ENCODE measurements at places on chromosomes 3 and 15.

DNA sequence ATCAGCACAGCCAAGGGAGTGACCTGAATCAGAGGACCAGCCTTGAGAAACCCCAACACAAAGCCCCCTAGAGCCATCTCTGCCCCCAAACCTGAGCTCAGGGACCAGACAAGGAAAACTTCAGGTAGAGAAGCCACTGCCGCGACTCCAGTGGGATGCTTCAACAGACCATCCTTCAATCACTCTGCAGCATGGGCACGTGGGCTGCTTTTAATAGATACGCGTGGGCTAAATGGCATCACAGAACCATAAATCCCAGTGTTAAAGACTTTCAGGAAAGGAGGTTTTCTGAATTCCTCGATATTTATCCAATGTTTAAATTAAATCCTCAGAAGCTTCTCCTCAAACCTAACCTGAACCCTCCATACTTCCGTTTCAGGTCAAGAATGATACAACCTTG is 30.6 kb downstream of the SH3BP5 start:
- DNase-seq, result no peak

- DNase-seq, result no peak
Measured at GRCh38 chr3:194384156-194384555, 14.6 kb upstream of the LRRC15 start.

GRCh38 chr3:185330238-185330637 is 32.7 kb upstream of the MAP3K13 start:
- DNase-seq, result no peak

GRCh38 chr3:111392894-111393398 is 149.1 kb upstream of the CD96 start:
- DNase-seq, result no peak

DNA sequence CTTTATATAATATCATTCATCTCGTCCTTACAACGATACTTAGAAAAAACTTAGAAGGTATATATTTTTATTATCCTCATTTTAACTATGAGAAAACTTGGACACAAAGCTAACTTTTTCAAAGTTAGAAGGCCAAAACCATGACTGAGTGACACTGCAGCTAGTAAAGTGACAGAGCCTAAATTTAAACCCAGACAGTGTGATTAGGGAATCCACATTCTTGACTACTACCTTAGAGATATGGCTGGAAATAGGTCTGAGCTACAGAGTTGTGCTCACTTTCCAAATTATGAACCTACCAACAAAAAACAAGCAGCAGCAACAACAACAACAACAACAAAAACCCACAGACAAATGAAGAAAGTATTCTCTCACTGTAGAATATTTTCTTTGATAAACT is 236.2 kb downstream of the SCAPER start:
- DNase-seq, result no peak

- DNase-seq, result no peak
Measured at GRCh38 chr3:8541486-8541885, 39.9 kb downstream of the LMCD1 start.

GRCh38 chr3:4939276-4939675 is 40.0 kb upstream of the BHLHE40 start:
- no peak for DNase-seq

DNA sequence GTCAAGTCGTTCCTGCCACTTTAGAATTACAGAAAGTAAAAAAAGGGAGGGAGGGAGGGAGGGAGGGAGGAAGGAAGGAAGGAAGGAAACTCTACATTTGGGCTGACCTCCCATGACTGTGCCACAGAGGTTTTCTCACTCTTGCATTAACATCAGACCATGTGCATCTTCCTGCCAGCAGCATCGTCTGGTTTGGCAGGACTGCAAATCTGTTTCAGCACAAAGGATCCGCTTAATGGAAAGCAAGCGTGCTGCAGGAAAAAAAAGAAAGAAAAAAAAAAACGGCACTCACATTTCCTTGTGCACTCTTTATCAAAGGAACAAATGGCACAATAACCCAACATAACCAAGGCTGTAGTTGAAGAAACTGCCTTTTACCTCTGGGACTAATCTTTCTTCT is 148.8 kb upstream of the HES1 start:
- no peak for DNase-seq

- DNase-seq, result no peak
Measured at GRCh38 chr15:29172742-29173725, 96.6 kb downstream of the NSMCE3 start.

DNA sequence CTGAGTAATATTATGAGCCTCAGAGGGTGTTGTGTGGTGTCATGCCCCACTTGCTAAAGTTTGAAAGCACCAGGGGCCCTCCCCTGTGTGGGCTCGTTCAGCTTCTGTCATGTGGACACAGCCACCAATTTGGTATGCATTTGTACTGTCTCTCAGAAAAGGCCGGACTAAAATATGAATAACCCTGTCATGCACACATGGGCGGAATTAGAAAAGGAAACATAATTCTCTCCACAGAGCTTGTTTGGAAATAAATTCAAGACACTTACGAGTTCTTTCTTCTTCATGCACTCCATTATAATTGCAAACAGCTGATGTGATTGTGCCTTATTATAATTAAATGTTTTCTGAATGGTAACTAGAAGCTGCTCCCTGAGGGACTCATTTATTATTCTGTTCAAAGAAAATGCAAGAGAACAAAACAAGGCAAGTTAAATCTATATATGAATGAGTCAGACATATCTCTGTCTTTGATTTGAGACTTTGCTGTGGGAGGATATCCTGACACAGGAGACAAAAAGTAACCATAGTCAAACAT is 39.1 kb downstream of the TRPM1 start:
- no peak for DNase-seq

- no peak for DNase-seq
Measured at GRCh38 chr3:140922634-140923033, 19.0 kb upstream of the SLC25A36 start.

- DNase-seq, result no peak
Measured at GRCh38 chr3:107942951-107943749, 147.7 kb downstream of the CD47 start.

- no peak for DNase-seq
Measured at GRCh38 chr3:49769286-49769915, 16.9 kb downstream of the IP6K1 start.

DNA sequence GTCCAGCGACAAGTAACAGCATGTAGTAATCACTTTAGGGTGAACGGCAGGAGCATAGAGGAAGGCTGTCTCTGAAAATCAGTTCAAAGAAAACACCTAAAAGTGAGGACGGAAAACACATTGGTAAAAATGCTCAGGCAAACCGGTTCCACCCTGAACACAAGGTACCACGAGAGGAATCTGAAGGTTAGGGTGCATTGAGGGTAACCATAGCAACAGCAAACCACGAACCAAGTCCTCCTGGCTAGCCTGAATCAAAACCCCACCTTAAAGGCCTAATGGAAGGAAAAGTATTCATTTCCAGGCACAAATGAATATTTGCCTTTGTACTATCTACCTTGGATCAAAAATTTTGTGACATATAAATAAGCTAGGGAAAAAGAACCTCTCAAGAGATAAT is 315.0 kb downstream of the OCA2 start:
- no peak for DNase-seq

DNA sequence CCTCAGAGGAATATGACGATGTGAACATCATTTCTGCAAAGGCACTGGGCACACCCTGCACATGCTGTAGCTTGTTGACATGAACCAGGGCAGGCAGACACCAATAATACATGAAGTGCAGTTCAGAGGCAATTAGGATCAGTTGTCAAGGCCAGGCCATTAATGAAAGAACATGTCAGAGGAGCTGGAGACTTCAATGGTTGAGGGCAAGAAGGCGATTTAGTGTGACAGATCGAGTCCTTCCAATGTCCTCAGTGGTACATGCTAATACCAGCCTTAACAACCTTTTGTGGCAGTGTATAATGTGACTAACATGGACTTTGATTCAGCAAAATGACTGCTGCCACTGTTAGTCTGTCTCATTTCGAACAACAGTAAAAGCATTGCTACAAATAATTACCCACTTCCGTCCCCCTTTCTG is 205.2 kb upstream of the NANOGP8 start:
- DNase-seq, result no peak

DNA sequence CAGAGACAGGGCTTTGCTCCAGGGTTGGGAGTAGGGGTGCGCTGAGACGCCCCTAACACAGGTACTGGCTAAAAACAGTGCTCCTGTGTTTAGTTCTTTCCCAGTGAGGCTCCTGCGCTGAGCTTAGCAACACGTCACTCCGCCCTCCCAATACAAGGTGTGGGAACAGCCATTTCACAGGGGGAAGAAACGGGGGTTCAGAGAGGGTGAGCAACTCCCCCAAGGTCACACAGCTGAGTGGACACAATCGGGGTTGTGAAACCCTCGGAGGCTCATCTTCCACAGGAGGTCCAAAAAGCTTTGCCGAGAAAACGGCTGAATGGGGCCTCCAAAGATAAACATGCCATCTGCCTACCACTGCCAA is 628 bp downstream of the PRRT3 start:
- no peak for DNase-seq

GRCh38 chr3:60399861-60400845 is 851.1 kb downstream of the FHIT start:
- no peak for DNase-seq

- DNase-seq, result no peak
Measured at GRCh38 chr3:128416578-128417211, 50.0 kb downstream of the DNAJB8 start.

- no peak for DNase-seq
Measured at GRCh38 chr15:77654975-77655374, 22.3 kb upstream of the LINGO1 start.

- DNase-seq, result no peak
Measured at GRCh38 chr3:24730173-24730572, 235.5 kb upstream of the THRB start.

DNA sequence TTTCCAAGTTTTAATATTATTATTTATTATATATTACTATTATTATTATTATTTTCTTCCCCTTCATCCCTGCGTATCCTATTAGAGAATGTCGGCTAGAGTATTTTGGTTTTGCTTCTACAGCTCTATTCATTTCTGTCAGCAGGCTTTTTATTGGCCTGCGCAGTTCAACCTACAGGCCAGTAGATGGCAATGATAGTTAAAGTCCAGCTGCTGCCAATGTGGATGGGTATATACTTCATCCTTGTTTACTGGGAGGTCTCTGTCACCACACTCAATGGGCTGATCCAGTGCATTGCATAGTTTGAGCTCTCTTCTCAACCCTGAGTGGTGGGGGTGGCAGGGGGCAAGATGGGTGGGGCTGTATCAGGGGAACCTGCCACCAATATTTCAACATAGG is 799.8 kb downstream of the NSUN3 start:
- no peak for DNase-seq

GRCh38 chr3:126867863-126868200 is 115.1 kb upstream of the PLXNA1 start:
- DNase-seq, result no peak

GRCh38 chr15:28981351-28981720 is 95.6 kb downstream of the APBA2 start:
- DNase-seq, result no peak

DNA sequence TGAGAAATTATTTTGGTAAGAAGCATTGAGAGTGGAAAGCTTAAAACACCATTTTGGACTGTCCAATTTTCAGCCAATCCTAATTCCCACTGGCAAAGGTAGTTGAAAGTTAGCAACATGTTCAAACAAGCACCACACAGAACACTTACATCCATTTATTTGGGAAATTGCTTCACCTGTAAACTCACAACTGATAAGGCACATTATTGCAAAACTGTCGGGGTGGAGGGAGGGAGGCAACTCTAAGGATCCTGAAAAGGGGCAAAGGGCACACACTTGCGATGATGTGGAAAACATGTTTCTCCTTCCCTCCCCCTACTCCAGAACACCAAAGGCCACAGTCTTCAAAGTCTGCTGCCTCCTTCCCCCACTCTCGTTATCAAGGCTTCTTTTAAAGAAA is 9.4 kb downstream of the TMEM41A start:
- DNase-seq, result no peak

- no peak for DNase-seq
Measured at GRCh38 chr15:48888191-48888590, 10.3 kb downstream of the EID1 start.

DNA sequence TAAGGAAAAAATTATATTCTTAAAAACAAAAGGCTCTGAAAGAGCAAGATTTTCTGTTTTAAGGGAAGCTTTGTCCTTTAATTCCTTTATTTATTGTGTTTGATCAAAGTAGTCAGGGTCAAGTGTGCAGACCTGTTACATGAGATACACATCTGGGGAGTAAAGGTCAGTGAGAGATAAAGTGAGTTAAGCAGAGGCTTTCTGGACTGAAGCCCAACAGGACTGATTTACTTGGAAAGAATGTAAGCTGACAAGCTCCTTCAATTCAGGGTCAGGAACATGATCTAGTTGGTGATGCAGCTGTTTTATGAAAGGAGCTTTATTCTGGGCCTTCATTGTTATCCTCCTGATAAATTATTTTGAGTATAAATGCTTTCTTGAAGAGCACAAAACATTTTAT is 20.7 kb upstream of the OTOL1 start:
- DNase-seq, result no peak

GRCh38 chr15:58212909-58213526 is 74.8 kb downstream of the AQP9 start:
- no peak for DNase-seq

- DNase-seq, result no peak
Measured at GRCh38 chr3:53198256-53198977, 37.4 kb downstream of the PRKCD start.

Measured in stimulated activated CD8-positive, alpha-beta memory T cell treated with anti-CD3 and anti-CD28 coated beads, Interleukin-2, amount 100 ng/mL, for 48 hours (primary cell).